ENCODE measurements at places on chromosomes 1 and 21. TPM values are rescaled to one million over a fixed set of nuclear protein-coding genes. Genes with fewer than 3 reads are reported as not detected.

The KANK4 gene
- total RNA-seq: under 0.01 TPM

The OR2W3 gene
- not detected for total RNA-seq

The AGT gene
- 5.7 TPM for total RNA-seq

The SPAG17 gene
- not detected for total RNA-seq

The CHIA gene
- total RNA-seq: not detected

The SLAMF7 gene
- not detected for total RNA-seq

Measured in bronchial smooth muscle cell (primary cell).